ENCODE measurements at places on chromosomes 12 and 14.

- no peak for DNase-seq
These were observed 33.4 kb upstream of the DDHD1 start for GRCh38 chr14:53186532-53186931.

- no peak for DNase-seq
These were observed 2.4 kb downstream of the FGFR1OP2 start for GRCh38 chr12:26940516-26941214.

DNA sequence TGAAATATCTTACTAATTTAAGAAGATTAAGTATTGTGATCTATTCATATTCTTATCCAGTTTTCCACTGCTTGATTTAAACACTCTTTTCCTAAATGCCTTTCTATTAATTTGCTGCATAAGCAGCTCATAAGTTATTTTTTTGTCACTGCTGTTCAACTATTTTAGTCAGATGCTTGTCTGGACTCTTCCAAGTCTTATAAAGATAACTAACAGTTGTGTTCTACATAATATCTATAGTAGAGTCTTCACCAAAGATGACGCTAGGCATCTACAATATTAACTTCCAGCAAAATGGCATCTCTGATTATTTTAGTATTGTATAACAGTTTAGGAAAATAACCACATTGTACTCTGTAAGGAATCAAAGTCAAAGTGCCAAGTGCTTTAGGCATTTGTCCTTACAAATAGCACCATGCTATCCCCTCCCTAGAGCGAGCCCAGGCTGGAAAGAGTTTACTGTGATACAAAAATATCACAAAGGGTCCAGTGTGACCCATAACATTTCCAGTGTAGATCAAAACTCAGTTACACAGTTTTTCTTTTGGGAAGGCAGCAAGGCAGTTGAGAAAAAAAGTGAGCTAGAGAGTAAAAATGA lies 98.2 kb downstream of the DENND5B start:
- DNase-seq, result no peak

- DNase-seq, result peak; percentile 34
These were observed at the start of gene OAS2 for GRCh38 chr12:112978163-112979040. TSS of gene OAS2 (plus strand) at chr12:112978519. CDS start at chr12:112978609, 90 bp downstream.

DNA sequence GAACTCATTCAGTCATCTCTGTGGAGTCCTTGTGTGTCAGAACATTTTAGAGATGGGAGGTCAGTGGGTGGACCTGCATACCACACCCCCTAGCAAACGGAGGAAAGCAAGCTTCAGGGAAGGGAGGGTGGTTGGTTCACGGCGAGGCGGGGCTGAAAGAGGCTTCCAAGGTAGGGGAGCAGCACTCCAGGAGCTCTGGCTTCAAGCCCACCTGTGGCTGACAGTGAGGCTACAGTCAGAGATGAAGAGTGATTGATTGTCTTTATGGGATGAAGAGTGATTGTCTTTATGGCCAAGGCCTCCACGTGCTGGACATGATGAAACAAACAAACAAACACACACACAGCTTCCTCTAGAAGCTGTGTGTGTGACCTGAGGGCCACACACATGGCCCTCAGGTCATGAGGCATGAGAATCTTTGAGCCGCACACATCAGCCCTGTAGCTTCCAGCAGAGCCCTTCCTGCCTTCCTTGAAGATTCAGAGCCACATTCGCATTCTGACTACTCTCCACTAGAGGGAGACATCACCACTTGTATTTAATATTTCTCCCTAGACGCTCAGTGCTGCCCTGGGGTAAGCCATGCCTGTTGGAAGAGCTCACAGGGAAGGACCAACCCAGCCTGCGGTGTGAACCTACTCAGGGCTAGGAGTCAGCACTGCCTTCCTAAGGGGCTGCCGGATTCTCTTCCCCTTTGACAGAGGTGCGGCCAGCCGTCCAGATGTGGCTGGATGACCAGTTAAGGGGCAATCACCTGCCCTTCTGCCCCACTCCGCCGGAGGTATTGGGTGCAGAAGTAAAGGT lies 54.4 kb upstream of the KCNA1 start:
- DNase-seq, result no peak

GRCh38 chr12:2800046-2800570 lies 5.3 kb downstream of the FKBP4 start:
- DNase-seq, result no peak

GRCh38 chr12:1343422-1343821 lies 251.0 kb downstream of the FBXL14 start:
- DNase-seq, result no peak

Measured in esophagus squamous epithelium (tissue), 5 donors.